Cortex of kidney (tissue), 1 donor: ENCODE measurements at places on chromosomes 13 and 19.

DNA sequence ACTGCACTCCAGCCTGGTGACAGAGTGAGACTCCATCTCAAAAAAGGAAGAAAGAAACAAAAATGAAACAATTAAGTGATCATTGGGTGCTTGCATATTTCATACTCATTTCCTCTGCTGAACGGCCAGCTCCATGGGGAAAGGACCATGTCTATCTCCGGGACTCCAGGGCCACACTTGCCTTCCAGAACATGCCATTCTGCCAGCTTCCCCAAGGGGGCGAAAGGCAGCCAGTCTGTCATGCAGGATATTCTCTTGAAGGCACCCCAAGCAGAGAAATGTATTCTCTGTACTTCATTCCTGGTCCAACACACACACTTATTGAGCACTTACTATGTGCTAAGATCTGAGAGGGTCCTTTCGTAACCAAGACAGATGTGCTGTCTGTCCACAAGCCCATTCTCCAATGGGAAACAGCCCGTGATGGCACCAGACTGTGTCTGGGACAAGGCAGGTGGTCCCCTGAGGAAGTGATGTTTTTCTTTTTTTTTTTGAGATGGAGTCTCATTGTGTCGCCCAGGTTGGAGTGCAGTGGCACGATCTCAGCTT, 10.2 kb upstream of the CARM1 start:
- no peak for DNase-seq

GRCh38 chr13:24625870-24626849, 54.0 kb upstream of the ATP12A start:
- DNase-seq = no peak

DNA sequence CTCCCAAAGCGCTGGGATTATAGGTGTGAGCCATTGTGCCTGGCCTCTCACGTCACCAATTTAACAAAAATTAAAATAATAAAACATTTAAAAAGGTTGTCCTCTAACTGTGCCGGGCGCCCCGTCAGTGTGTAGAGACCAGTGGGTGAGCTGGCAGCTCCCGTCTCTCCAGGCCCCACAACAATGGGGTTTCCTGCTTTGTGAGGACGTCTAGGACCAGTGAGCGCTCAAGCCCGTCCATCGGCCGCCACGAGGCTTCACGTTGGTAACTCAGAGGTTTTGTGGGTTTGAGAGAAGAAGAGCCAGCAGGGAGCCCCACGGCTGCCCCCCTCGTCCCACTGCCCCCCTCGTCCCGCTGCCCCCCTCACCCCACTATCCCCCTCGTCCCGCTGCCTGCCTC, 4.7 kb downstream of the LSM7 start:
- DNase-seq = no peak

DNA sequence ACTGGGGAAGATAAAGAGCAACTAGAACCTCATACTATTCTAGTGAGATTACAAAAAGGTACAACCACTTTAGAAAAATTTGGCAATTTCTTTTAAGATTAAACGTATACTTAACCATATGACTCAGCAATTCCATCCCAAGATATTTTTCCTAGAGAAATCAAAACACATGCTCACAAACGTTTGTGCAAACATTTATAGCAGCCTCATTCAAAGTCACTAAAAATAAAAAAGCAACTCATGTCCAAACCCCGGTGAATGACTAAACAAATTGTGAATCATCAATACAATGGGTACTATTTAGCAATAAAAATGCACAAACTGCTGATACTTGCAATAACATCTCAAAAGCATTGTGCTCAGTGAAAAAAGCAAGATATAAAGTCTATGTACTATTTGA, 121.5 kb downstream of the FRY start:
- no peak for DNase-seq

GRCh38 chr13:111204438-111205177, 89.5 kb downstream of the ARHGEF7 start:
- DNase-seq = no peak

DNA sequence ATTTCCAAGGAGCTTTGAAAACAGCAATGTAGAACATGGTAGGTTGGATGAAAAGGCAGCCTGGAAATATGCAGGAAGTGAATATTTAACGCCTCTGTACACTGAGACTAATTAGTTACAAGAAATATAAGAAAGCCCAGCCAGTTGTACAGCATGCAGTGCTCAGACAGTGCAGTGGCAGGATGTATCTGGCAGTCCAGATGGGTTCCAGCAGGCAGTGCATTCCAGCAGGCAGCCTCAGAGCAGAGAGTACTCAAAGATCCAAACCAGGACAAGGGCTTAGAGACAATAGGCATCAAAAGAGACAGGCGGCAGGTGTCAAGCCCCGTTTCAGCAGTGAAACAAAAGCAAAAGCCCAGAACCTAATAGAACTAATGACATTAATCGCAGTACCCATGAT, 2776.3 kb downstream of the PCDH9 start:
- no peak for DNase-seq

GRCh38 chr13:113820813-113821651, 42.8 kb downstream of the GAS6 start:
- no peak for DNase-seq

DNA sequence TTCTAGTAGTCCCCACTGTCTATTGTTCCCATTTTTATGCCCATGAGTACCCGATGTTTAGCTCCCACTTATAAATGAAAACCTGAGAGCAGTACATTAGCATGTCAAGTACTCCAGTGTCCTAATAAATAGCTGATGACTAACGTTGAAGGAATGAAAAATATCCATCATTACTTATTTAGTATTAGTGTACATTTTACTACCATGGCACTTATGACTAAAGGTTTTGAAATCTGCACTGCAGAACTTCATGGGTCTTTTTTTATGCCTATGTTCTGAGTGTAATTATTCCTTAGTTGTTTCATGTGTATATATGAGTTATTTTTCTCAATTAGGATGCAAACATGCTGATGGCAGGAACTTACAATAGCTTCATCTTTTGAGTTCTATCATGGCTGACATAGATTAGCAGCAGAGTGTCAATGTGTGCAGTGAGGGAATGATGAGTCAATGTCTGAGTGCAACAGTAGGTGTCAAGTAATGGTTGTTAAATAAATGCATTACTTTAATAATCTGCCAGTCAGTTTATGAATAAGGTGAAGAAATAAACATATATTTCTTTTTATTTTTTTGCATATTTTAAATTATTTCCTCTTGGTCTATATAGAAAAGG, 188.4 kb downstream of the ITGBL1 start:
- DNase-seq = no peak

DNA sequence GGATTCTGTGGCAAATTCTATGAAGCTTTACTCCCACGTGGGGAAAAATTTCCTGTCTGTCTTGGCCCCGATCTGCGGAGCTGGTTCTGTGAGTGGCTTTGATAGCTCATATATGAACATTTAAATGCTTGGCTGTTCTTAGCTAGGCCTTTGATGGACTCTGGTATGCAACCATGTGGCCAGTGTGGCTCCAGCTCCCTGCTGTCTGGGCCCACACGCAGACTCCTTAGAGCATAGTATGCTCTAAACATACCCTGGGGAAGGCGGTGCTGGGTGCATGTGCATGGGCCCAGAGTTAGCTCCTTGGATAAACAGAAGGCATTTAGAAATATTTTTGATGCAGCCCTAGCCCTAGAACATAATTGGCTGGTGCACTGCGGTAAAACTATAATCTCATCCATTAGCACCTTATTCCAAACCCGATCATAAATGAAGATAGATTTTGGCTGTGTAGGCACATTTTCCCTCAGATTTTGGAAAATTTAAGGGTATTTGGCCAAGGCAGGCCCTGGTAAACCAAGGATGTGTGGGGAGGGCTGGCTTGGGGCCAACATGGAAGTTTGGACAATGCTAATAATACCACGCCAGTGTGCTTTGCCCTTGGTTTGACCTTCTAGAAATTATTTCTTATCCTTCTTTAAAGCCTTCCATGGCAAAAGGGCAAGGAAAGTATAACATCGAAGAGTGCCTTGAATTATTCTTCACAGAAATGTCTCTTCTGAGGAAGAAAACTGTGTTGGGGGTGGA, 153.5 kb downstream of the LMO7 start:
- no peak for DNase-seq

DNA sequence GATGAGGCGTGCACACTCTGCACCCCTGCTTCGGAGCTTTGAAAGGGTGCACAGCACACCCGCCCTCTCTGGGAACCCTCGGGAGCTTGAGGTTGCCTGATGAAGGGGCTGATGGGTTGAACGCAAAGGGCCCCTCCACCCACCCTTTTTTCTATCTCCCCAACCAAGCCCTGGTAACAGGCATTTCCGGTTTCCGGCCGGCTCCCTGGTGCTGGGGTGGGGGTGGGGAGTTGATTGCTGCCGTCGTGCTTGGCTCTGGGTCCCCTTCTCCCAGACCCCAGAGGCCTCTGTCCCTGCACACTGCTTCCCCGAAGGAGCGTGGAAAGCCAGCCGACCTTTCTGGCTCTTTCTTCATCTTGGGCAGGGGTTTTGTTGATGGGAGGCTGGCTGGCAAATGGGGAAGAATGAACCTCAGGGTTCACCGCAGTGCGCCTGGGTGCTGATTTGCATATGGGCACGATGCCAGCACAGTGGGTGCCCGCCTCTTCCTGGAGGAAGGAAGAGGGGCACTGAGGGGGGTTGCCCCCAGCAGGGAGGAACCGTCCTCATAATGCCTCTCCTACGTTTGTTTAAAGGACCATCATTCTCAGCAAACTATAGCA, 29.1 kb downstream of the VAV1 start:
- no peak for DNase-seq
